ENCODE measurements at places on chromosomes 11 and 22.
A peak's percentile ranks its signal among the peaks of the same experiment; 100 is the strongest.

- H3K36me3 ChIP-seq: no peaks in the 10 kb centered on the region
- no peaks in the 10 kb centered on the region for H3K4me1 ChIP-seq
- H3K27ac ChIP-seq: no peak overlapping the region
- no peak overlapping the region for H3K4me3 ChIP-seq
- DNase-seq: no peak
Measured at GRCh38 chr11:85869781-85870180, 14.6 kb downstream of the CCDC83 start.

- no peak for DNase-seq
- H3K4me1 ChIP-seq: no peaks in the 10 kb centered on the region
- no peaks in the 10 kb centered on the region for H3K36me3 ChIP-seq
- H3K27me3 ChIP-seq: peaks cover 6% of the 10 kb centered on the region
- H3K4me3 ChIP-seq: no peak overlapping the region
Measured at GRCh38 chr22:48581796-48582469, 1245.7 kb downstream of the BRD1 start.

- H3K27ac ChIP-seq: peak overlapping the region; percentile 43
- no peak for DNase-seq
- H3K4me1 ChIP-seq: peaks cover 20% of the 10 kb centered on the region
- no peaks in the 10 kb centered on the region for H3K27me3 ChIP-seq
- no peaks in the 10 kb centered on the region for H3K36me3 ChIP-seq
Measured at GRCh38 chr11:8650401-8650990, 32.0 kb downstream of the TRIM66 start.

GRCh38 chr11:58622344-58622743 lies at the start of gene CNTF:
Gene CNTF (plus strand): TSS chr11:58622665. CDS start chr11:58622753, 88 bp downstream.
- H3K27ac ChIP-seq: no peak within 1 kb of the TSS
- DNase-seq: no peak
- H3K27me3 ChIP-seq: peaks cover 2% of the 10 kb centered on the region
- no peaks in the 10 kb centered on the region for H3K4me1 ChIP-seq
- H3K4me3 ChIP-seq: no peak within 1 kb of the TSS

DNA sequence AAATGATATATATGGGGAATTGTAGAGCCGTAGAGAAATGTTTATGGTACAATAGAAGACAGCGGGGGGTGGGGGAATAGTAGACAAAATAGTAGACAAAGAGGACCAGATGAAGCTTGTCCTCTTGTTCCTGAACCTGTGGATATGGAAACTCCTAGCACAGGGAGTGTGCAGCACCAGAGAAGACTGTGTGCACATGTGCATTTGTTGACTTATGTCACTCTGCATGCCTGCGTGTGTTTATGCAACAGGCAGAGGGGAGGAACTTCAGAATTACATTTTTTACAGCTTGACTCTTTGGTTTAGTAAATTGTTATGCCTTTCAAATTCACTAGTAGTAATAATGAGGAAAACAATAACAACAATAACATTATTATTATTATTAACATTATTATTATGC lies 36.0 kb downstream of the TENM4 start:
- DNase-seq: no peak
- no peaks in the 10 kb centered on the region for H3K36me3 ChIP-seq
- no peak overlapping the region for H3K4me3 ChIP-seq
- no peaks in the 10 kb centered on the region for H3K4me1 ChIP-seq
- H3K27me3 ChIP-seq: peaks cover 1% of the 10 kb centered on the region
